GM23248 (cell line): ENCODE measurements at places on chromosomes 6 and 20.
A peak's percentile ranks its signal among the peaks of the same experiment; 100 is the strongest.

GRCh38 chr20:23142162-23143050 is 56.3 kb upstream of the CD93 start:
- H3K4me1 ChIP-seq, result peaks cover 51% of the 10 kb centered on the region
- DNase-seq, result no peak
- H3K4me3 ChIP-seq, result peak overlapping the region; percentile 34
- H3K27ac ChIP-seq, result peak overlapping the region; percentile 84
- H3K27me3 ChIP-seq, result no peaks in the 10 kb centered on the region
- no peaks in the 10 kb centered on the region for H3K36me3 ChIP-seq

GRCh38 chr6:86943819-86944407 is 6.6 kb downstream of the HTR1E start:
- DNase-seq, result no peak
- H3K27ac ChIP-seq, result no peak overlapping the region
- no peaks in the 10 kb centered on the region for H3K36me3 ChIP-seq
- H3K27me3 ChIP-seq, result no peaks in the 10 kb centered on the region; the same call in 1 of the 2 replicates
- no peak overlapping the region for H3K4me3 ChIP-seq

- no peaks in the 10 kb centered on the region for H3K4me1 ChIP-seq
- 0 out of 2 replicates have a peak, but pooled peaks cover 5% of the 10 kb centered on the region for H3K27me3 ChIP-seq
- no peak for DNase-seq
- no peak overlapping the region for H3K4me3 ChIP-seq
- no peaks in the 10 kb centered on the region for H3K36me3 ChIP-seq
Observed at GRCh38 chr6:70080443-70081070, 214.2 kb downstream of the COL19A1 start.

DNA sequence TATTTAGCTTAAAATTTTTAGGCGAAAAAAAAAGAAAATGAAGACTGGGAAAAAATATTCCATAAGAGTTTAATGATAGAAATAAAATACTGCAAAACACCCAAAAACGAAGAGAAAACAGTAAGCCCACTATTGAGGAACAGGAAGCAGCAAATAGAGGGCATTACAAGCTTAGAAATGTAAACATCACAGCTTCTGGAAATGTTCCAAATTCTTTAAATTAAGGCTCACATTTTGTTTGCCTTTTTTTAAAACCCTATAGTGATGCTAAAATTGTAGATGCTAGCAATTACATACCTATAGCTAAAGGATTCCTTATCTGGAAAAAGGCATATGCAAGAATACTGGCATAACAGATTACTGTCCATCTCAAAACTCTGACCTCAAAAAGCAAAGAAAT is 248.6 kb downstream of the KHDRBS2 start:
- no peaks in the 10 kb centered on the region for H3K36me3 ChIP-seq
- no peak overlapping the region for H3K27ac ChIP-seq
- H3K27me3 ChIP-seq, result no peaks in the 10 kb centered on the region
- H3K4me1 ChIP-seq, result no peaks in the 10 kb centered on the region
- DNase-seq, result no peak
